GM12891 (cell line): ENCODE measurements at places on chromosomes 5 and 9.

DNA sequence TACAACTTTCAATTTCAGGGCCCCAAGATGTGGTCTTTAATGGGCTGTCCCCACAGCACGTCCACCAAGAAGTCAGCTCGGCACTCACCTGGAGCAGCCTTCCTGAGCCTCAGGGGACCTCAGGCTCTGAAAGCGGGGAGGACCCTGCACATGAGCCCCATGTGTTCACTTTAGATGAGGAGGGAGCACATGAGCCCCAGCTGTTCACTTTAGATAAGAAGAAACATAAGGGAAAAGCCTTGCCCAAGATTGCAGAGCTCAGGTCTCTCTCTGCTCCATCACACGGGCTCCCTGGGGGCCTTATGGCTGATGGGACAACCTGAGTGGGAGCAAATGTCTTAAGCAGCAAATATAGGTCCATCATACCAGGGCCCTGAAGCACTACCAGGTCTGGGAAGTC is 56.4 kb downstream of the NIPSNAP3B start:
- DNase-seq = no peak

DNA sequence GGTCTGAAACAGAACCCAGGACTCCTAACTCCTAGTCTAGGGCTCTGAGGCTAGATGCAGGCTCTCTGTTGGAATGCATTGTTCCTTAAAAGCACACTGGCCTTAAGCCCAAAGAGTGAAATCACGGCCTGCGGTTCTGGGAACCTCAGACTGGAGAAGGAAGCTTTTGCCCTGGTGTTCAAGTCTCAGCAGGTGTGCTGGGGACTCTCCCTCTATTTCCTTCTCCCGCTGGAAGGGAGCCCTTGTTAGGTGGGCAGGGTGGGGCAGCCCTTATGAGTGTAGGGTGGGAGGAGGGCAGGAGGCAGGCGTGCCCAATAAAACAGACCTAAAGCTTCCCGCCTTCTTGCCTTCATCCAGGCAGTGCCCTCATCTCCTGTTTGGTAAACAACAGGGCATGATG is 1.8 kb upstream of the PPARGC1B start:
- DNase-seq = no peak

DNA sequence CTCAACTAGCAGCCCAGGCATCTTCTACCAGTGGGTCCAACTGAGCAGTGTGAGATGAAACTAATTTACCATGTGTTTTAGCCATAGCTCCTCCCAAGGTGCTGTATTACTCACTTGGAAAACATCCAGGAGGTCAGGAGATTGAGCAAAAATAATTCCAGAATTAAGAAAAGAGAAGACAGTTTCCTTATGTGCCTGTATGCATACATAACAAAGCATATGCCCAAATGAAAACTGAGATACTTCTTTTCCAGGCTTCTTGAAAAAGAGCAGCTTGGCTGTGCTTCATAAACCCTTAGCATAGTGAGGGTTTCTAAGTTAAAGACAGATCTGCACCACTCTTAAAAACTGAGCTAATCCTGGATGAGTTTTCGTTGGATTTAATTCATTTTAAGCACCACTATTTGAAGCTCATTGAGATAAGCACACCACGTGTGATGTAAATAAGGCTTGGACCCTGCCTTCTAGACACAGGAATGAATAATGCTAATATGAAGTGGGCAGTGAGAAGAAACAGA is 119.4 kb downstream of the ADAMTS12 start:
- no peak for DNase-seq

GRCh38 chr5:141647242-141647641 is 4.0 kb downstream of the FCHSD1 start:
- no peak for DNase-seq

DNA sequence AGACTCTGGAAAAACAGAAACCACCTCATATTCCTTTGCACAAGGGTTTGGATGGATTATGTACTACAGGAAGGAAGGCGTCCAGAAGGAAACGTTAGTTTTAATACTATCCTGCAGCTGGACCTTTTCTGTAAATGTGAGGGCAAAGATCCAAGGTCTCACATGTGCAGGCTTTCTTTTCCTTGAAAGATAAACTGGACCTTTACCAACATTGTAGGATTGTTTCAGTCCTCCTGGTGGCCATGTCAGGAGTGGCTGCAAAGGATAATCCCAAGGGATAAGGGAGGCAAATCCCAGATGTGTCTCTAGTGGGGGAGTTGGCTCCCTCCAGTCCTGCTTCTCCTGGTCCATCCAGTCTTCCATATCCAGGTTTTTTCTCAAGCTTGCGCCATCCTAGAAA is 397.5 kb downstream of the HTR1A start:
- no peak for DNase-seq

DNA sequence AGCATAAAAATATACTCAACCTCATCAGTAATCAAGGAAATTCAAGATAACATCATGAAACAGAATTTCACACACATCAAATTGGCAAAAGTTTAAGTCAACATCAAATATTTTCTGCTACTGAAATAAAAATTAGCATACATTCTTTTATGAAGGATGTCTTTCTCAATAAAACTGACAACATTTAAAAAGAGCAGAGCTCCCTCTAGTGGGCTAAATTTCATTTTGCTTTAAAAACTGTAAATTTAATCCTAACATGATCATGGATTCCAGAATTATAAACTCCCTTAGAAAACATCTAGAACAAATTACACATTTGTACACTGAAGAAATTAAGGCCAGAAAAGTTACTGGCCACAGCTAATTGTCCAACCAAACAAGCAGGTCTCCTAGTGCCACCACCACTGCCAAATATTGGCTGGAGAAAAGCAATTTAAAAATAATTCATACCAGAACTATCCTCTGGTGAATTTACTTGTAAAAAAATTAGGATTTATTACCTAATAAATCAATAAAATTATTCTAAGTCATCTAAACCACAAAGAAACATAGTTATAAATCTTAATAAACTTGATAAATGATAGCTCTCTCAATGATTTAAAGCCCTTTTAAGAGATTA is 31.2 kb downstream of the DEPDC1B start:
- DNase-seq = no peak

- no peak for DNase-seq
Measured at GRCh38 chr9:104780796-104781395, 17.0 kb downstream of the NIPSNAP3B start.

GRCh38 chr5:134141331-134142050 is 27.0 kb downstream of the TCF7 start:
- DNase-seq = no peak

- DNase-seq = no peak
Measured at GRCh38 chr9:135592625-135593024, 31.1 kb downstream of the PAEP start.

GRCh38 chr5:127040796-127041520 is 10.6 kb upstream of the MARCHF3 start:
- no peak for DNase-seq

- DNase-seq = no peak
Measured at GRCh38 chr9:70935856-70936255, 185.6 kb downstream of the TRPM3 start.

DNA sequence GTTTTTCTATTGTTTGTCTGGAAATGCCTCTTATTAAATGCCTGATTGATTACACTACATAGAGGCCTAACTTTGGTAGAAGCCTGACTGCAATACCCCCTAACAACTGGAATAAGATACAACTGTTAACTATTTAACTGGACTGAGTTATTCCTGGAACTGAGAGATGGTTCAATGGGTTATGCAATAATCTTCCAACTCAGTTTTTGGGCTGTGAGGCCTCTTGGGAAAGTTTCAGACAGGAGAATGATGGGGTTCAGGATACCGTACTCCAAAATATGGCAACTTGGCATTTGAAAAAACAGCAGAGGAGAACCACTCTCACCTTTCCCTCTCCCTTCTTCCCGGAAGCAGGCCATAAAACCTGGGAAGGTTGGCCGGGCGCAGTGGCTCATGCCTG is 19.2 kb upstream of the PCDH1 start:
- DNase-seq = no peak

GRCh38 chr5:3740546-3741373 is 145.1 kb downstream of the IRX1 start:
- no peak for DNase-seq

- DNase-seq = no peak
Measured at GRCh38 chr9:277601-278295, 63.1 kb downstream of the DOCK8 start.

- DNase-seq = no peak
Measured at GRCh38 chr9:115445655-115446054, 327.7 kb upstream of the TNC start.

DNA sequence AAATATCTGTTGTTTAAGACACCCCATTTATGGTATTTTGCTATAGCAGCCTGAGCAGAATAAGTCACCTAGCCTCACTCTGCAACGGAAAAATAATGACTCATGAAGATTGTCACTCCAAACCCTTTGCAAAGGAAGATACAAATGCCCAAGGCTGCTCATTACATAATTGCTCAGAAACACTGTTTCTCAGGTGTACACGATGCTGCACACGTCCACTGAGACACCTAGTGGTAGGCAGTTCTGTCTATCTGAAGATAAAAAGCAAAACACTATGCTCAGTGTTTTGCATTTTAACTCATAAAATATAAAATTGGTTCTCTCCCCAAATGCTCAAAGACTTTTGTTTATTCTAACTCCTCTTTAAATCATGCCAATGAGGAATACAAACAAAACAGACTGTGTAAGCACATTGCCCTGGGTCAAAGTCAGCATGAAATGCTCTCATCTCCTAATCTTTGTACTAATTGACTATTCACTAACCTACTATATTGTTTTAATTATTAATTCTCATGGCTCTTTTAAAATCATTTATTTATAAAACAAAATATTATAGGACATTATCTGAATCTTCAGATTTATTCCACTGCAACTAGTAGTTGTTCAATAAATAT is 7.7 kb upstream of the TSLP start:
- no peak for DNase-seq

GRCh38 chr5:177592010-177592834 is at the start of gene TMED9:
Gene TMED9, plus strand, starts transcription at chr5:177592203. Its CDS starts 12 bp downstream, at chr5:177592215.
- peak; percentile 86 for DNase-seq

GRCh38 chr9:108104991-108105390 is 615.4 kb upstream of the KLF4 start:
- DNase-seq = no peak

DNA sequence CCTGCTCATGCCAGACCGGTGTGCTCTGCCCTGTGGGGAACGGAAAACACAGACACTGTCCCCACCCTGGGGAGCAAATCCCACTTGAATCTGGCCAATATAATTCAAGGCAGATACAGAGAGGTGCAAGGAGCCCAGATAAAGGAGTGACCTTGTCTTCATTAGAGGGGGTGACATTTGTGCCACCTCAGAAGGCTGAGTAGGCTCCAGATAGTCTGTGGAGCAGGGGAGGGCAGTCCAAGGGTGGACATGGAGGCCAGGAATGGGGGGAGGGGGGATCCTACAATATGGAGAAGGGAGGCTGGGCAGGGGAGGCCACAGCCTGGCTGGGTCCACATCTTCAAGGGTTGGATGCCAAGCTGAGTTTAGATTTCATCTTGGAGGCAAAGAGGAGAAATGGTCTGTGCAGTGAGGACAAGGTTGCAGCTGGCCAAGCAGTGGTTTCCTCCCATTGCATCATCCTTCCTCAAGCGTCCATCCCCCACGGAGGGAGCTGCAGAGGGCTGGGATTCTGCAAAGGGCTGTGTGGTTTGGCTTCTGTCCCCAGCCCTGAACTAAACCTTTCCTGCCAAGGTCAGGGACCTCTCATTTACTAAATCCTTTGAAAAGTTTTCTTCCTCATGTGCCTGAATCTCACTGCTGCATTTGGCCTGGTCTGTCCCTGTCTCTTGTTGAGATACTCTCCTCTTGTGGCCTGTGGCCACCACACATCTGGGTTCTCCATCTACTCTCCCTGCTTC is 60.1 kb downstream of the GALNT12 start:
- no peak for DNase-seq

DNA sequence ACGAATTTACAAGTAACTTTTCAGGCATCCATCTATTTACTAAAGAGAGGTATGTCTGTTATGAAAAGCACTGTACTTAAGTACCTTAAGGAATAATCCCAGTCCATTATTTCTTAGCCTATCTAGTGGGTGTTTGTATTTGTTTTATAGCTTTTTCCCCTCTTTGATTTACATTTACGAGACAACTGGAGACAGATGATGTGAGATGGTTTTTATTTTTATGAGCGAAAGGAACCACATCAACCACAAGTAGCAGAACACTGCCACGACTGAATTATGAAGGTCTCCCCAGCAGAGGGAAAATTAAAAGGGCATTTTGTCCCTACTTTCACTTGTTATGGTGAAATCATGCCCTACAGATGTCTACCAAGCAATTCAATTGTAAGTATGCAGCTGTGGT is 357.8 kb downstream of the NFIB start:
- DNase-seq = no peak

DNA sequence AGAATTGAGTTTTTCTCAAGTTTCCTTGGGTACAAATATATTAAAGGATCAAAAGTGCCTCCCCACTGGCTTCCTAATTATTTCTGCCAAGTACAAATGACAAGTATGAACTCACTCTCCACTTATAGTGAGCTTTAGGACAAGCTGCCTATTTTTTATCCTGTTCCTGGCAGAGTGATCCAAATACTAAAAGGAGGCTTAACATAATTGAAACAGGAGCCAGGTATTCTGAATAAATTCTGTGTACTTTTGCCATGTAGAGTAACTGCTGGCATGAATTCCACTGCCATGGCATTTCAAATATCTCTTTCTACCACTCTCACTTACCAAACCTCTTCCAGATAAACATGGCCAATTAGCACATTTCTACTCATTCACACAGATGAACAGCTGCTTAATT is 171.1 kb downstream of the EPB41L4A start:
- no peak for DNase-seq

DNA sequence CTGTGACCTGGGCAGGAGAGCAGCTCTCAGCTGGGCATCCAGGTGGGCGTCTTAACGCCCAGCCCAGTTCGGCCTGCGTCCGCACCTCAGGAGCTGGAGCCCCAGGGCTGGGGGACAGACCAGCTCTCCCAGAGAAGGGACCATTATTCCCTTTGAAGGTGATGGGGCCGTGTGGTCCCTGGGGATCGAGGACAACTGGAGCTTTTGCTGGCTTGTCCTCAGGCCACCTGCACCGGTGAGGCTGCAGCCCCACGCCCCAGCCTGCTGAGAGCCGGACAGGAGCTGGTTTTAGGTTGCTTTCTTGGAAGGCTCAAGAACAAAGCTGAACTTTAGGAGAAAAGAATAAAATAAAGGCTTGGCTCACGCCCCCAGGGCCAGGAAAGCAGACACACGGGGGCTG is 40.9 kb downstream of the NACC2 start:
- peak; percentile 18 for DNase-seq

- no peak for DNase-seq
Measured at GRCh38 chr9:69191231-69191630, 17.2 kb downstream of the TJP2 start.

GRCh38 chr5:169169783-169170182 is 131.2 kb downstream of the SLIT3 start:
- DNase-seq = no peak

DNA sequence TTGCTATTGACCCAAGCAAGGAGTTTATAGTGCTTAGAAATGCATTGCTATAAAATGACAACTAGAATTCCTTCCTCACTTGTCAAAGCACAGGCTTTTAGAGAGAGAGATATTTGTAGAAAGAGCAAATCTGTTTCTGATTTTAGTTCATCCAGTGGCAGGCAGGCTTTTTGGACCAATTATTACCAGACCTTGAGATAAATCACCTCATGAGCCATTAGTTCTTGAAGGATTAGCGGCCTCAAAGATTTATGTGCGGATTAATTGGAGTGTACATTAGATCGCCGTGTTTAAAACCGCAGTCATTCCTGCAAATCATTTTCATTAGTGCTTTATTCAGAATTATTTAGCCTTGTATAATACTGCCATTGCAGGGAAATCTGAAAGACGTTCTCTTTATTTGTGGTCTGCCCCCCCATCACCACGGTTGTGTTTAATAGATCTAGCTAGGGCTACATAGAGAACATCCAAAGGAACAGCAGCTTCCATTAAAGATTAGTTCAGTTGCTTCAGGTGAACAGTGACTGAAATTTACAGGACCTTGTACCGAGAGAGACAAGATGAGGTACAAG is 28.8 kb upstream of the TJP2 start:
- no peak for DNase-seq
